ENCODE measurements at places on chromosomes 11 and 22.
A peak's percentile ranks its signal among the peaks of the same experiment; 100 is the strongest.

DNA sequence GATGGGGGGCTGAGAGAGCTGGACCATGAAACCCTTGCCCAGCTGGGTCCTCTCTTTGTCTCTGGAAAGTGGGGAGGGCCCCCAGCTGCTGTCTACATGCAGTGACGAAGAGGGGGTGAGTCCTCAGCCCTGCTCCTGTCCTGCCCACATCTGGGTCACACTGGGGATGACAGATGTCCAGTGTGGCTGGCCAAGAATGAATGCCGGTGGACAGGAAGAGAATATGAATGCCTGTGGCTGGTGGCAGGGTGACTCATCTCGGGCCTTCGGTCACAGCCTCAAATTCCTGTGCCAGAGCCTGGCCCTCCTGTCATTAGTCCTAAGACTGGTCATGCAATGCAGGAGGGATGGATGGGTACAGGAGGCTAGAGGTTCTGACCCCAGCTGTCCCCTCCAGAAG, 2.2 kb upstream of the PNPLA3 start:
- no peak for DNase-seq

DNA sequence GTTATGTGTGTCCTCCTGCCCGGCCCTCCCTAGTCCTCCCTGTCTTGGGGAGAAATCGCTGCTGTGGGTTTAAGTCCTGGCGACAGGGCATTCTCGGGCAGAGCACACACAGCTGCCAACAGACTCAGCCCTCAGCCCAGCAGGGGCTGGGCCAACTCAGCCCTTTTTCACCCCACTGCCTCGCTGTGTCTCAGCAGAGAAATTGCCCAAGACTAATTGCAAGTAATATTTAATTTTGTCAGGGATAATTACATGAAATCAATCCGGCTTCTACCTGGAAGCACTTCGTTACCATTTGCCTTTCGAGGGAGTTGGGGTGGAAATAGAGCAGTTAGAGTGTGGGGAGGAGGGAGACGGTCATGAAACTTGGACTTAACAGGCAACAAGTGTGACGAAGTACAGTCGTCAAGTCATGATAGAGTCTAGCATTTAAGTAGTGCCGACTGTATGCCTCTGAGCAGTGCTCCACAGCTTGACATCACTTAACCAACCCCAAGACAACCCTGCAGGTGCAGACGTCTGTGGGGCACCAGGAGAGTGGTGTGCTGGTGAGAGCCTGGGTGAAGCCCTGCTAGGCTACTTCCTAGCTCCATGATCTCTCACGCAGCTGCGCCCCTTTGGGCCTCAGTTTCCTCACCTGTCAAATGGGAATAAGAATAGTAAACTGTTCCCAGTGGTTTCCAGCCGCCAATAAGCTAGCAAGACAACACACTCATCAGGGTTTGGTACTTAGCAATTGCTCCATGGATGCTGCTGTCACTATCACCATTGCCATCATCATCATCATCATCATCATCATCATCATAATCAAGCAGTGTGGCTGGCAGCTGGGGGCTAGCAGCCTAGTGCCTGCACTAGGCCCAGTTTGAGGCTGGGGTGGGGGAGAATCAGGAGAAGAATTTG, 29.2 kb downstream of the MN1 start:
- no peak for DNase-seq

DNA sequence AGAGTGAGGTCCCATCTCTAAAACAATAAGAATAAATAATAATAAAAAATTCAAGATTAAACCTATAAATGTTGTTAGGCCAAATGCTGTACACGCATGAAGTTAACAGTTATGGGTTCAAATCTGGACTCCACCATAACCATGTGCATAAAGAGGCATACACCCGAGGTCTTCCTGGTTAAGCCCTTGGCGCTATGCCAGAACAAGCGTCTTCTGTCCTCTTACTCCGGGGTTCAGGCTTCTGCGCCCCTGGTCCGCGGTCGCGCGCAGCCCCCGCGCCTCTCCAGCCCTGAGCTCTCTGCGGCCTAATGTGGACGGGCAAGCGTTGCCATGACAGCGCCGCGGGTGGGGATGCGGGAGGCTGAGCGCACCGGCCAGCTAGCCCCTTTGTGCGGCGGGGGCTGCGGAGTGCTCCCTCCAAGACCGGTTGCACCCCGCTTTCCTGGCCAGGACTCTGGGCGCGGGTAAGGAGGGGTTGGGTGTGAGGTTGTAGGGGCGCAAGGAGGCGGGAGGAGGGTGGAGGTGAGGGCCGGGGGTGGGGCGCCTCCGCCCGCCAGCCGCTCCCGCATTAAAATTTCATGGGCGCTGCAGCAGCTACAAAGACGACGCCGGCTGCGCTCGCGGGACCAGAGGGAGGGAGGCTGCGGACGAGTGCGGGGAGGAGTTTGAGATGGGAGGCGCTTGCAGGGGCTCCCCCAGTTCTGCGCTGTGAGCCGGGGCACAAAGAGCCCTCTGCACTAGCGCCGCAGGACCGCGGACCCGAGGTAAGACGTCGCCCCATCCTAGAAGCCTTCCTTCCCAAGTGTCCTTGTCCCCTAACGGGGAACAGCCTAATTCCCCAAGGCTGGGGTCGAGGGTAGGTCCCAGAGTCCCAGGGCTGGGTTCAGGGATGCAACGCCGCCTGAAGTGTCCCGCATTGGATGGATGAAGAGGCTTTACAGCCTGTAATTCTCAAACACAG, at the start of gene MIAT:
TSS of gene MIAT (plus strand) at position 698 of the 961 bp plus-strand sequence.
- peak; percentile 54 for DNase-seq

DNA sequence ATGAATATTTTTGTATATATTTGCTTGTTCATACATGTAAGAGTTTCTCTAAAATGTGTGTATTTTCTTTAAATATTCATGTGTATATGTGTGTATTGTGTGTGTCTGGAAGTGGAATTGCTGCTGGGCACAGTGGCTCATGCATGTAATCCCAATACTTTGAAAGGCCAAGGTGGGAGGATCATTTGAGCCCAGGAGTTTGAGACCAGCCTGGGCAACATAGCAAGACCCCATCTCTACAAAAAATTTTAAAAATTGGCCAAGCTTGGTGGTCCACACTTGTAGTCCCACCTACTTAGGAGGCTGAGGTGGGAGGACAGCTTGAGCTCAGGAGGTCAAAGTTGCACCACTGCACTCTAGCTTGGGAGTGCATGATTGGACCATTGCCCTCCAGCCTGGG, 4.7 kb upstream of the LGR4 start:
- DNase-seq: no peak

GRCh38 chr22:38782402-38783094, 11.4 kb downstream of the DNAL4 start:
- peak; percentile 16 for DNase-seq

- no peak for DNase-seq
Measured at GRCh38 chr11:88375927-88376470, 38.5 kb upstream of the CTSC start.

GRCh38 chr11:122398167-122398566, 257.4 kb upstream of the UBASH3B start:
- DNase-seq: no peak

GRCh38 chr11:68444566-68444965, 16.0 kb upstream of the PPP6R3 start:
- DNase-seq: no peak

- peak; percentile 9 for DNase-seq
Measured at GRCh38 chr11:121367001-121367843, 74.7 kb downstream of the SC5D start.

DNA sequence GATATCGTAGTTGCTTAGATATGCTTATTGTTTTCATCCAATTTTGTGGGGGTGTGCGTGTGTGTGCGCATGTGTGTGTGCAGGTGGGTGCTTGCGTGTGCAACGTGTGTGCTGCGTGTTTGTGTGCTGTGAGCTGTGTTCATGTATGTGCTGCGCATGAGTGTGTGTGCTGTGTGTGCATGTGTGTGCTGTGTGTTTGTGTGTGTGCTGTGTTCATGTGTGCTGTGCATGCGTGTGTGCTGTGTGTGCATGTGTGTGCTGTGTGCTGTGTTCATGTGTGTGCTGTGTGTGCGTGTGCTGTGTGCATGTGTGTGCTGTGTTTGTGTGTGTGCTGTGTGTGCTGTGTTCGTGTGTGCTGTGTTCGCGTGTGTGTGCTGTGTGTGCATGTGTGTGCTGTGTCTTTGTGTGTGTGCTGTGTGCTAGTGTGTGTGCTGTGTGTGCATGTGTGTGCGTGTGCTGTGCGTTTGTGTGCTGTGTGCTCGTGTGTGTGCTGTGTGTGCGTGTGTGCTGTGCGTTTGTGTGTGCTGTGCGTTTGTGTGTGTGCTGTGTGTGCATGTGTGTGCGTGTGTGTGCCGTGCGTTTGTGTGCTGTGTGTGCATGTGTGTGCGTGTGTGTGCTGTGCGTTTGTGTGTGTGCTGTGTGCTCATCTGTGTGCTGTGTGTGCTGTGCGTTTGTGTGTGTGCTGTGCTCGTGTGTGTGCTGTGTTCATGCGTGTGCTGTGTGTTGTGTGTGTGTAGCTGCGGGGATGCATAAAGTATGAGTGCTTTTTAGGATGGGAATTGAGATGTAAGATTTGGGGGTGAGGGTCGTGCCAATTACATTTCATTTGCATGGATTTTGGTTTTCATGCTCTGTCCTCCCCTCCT, 7.6 kb downstream of the IGF2 start:
- no peak for DNase-seq

- no peak for DNase-seq
Measured at GRCh38 chr22:24380220-24380904, 47.0 kb upstream of the ADORA2A start.

DNA sequence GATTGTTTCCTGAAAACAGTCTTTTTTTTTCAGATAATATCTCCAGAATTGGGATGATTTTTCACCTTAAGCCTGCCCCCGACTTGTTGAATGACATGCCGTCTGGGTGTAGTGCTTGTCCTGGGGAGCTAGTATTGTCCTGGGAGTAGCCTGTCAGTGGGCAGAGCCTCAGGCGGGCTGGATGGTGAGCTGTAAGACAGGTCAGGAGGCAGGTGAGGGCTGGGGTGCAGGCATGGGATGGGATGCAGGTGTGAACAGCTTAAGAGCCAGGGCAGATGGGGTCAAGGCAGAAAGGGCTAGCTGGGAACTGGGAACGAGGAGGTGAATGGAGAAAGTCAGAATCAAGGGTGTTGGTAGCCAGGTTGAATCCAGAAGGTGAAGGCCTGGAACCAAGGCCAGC, 200.2 kb downstream of the CSNK2A3 start:
- DNase-seq: no peak

DNA sequence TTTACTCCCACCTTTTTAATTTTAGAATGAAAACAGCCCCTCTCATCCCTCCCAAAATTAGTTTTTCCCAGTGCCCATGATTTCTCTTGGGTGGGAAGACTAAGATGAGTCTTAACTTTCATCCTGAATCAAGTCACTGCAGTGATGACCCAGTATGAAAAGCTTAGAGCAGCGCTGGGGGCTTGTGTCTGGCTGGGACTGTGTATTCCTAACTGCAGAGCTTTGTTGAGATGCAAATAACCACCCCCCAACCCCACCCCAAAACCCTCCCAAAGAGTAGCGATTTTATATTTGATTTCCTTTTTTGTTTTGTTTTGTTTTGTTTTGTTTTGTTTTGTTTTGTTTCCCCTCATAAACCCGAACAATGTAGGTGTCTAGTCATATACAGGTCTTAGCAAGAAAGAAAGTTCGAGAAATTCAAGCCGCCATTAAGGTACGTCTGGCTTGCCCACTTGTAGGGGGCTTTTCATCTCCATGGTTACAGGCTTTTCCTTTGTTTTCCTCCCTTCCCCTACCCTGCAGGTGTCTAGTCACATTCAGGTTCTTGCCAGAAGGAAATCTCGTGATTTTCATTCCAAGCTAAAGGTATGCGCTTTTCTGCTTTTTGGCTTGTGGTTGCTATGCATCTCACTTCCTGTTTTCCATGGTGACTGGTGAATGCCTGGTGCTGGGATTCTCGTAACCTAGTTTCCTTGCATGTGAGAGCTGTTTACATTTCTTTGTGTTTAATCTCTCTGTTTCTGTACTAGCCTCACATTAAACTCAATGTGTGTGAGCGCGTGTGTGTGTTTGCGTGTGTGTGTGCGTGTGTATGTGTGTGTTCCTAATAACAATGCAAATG, 144.6 kb upstream of the RASSF10 start:
- DNase-seq: peak; percentile 91

DNA sequence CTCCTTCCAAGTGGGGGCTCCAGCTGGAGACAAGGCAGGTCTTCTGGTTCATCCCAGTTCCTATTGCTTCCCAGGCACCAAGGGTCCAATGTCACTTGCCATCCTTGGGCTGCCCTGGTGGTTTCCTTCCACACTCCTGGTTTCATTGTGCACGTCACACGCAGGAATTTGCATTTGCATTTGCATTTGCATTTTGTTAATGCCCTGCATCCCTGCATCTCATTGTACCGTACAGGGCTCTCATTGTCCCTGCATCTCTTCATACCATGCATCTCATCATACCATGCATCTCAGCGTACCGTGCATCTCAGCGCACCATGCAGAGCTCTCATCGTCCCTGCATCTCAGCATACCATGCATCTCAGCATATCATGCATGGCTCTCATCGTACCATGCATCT, 112.2 kb upstream of the SYT13 start:
- no peak for DNase-seq

All from iris pigment epithelial cell (primary cell).